ENCODE measurements at places on chromosomes 5 and 9. TPM values are rescaled to one million over a fixed set of nuclear protein-coding genes. Genes with fewer than 3 reads are reported as not detected.

DNA sequence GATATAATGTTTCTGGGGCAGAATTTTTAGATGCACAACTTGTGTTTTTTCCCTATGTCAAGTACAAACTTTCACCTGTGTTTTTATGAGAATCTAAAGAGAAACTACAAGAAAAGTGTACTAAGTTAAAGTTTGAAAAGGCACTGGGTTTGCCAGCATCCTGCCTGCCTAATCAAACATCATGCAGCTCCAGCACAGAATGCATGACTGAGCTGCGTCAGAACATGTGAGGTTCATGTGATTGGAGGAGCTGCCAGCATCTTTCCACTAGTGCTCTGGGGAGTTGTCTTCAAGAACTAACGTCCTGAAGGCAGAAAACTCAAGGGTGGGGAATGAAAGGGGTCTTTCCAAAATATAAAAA is 46.1 kb upstream of the RIC1 start:
- DNase-seq: peak; percentile 67
- H3K4me3 ChIP-seq: no peak overlapping the region
- peak overlapping the region; percentile 82 for H3K27ac ChIP-seq
- H3K4me1 ChIP-seq: peaks cover 50% of the 10 kb centered on the region

GRCh38 chr9:91898451-91899218 is 51.4 kb downstream of the ROR2 start:
- H3K4me1 ChIP-seq: no peaks in the 10 kb centered on the region
- no peak for DNase-seq
- peaks cover 12% of the 10 kb centered on the region for H3K27me3 ChIP-seq
- no peak overlapping the region for H3K27ac ChIP-seq

The ZNF474 gene
- total RNA-seq: not detected

GRCh38 chr9:5586391-5586802 is 42.5 kb upstream of the RIC1 start:
- DNase-seq: peak; percentile 20
- H3K36me3 ChIP-seq: no peaks in the 10 kb centered on the region
- H3K27ac ChIP-seq: peak overlapping the region; percentile 81
- H3K27me3 ChIP-seq: no peaks in the 10 kb centered on the region

DNA sequence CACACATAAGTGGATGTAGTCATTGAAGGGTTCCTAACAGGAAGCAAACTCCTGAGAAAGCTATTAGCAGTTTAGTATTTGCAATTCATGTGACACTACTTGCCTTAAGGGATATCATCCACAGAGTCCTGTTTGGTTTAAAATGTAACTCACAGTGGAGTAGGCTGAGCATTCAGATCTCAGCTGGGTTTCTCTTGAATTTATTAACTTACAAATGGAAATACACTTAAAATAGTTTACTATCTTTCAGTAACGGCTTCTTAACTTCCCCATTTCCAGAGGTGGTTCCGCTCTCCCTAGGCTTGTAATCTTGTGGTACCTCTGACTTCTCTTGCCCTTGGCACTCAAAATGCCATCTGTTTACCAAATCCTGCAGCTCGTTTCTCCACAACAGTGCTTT is 660.7 kb upstream of the ADAMTS16 start:
- DNase-seq: no peak
- H3K4me3 ChIP-seq: no peak overlapping the region
- no peaks in the 10 kb centered on the region for H3K4me1 ChIP-seq
- H3K27ac ChIP-seq: no peak overlapping the region

DNA sequence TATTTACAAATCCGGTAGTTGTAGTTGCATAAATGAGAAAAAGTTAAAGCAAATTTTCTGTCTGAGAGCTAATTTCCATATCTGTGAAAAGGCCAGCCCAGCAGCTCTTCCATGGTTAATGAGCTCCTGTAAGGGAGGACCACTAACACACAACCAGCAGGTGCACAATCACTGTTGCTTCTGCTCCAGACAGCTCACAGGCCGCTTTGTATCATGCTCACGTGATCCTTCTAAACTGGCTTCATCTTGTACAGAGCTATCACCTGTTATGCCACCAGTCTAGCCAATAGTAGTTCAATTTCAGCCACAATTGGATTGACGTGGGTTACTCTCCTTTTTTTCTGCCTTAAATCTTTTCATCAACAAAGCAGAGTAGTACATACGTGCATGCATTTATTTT is 38.3 kb upstream of the FBXL17 start:
- no peaks in the 10 kb centered on the region for H3K36me3 ChIP-seq
- H3K4me1 ChIP-seq: no peaks in the 10 kb centered on the region
- peaks cover 5% of the 10 kb centered on the region for H3K27me3 ChIP-seq
- H3K27ac ChIP-seq: no peak overlapping the region
- no peak overlapping the region for H3K4me3 ChIP-seq

The PCDHGB2 gene
- total RNA-seq: 0.14 TPM

- H3K4me1 ChIP-seq: peaks cover 80% of the 10 kb centered on the region
- no peak for DNase-seq
- peak overlapping the region; percentile 66 for H3K27ac ChIP-seq
Measured at GRCh38 chr5:39158127-39158593, 61.2 kb downstream of the FYB1 start.

The IFNA21 gene
- not detected for total RNA-seq

The ADRA1B gene
- total RNA-seq: not detected

The ZFP37 gene
- total RNA-seq: 1.3 TPM

The PLK2 gene
- 3.1 TPM for total RNA-seq

The IL3 gene
- total RNA-seq: 0.25 TPM

GRCh38 chr5:61089351-61089750 is 72.9 kb downstream of the SMIM15 start:
- no peak overlapping the region for H3K4me3 ChIP-seq
- H3K27me3 ChIP-seq: no peaks in the 10 kb centered on the region
- H3K36me3 ChIP-seq: peaks cover 23% of the 10 kb centered on the region
- DNase-seq: no peak
- H3K4me1 ChIP-seq: no peaks in the 10 kb centered on the region

GRCh38 chr9:30507166-30507565 is 1877.3 kb upstream of the ACO1 start:
- no peaks in the 10 kb centered on the region for H3K27me3 ChIP-seq
- DNase-seq: no peak
- H3K27ac ChIP-seq: no peak overlapping the region
- no peaks in the 10 kb centered on the region for H3K4me1 ChIP-seq

DNA sequence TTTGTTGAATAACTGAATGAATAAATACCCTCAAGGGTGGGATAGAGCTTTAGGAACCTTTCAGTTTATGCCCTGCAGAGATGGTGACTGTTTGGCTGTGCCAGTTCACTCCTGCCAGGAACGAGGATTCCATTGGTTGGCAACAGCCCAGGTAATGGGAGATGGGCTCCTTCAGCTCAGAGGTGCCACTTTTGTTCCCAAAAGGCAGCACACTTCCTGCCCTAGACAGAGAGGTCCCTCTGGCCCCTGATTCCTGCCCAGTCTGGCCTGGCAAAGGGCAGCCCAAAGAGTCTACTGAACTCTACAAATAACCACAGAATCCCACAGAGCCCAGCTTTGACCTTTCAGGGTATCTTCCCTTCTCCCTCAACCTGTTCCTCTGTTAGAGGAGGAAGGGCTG is 1.6 kb downstream of the C9orf152 start:
- no peaks in the 10 kb centered on the region for H3K36me3 ChIP-seq
- peaks cover 6% of the 10 kb centered on the region for H3K27me3 ChIP-seq
- no peak overlapping the region for H3K27ac ChIP-seq
- no peak overlapping the region for H3K4me3 ChIP-seq
- H3K4me1 ChIP-seq: no peaks in the 10 kb centered on the region

The TMEM171 gene
- total RNA-seq: not detected

- H3K4me1 ChIP-seq: peaks cover 9% of the 10 kb centered on the region
- H3K27me3 ChIP-seq: no peaks in the 10 kb centered on the region
- DNase-seq: no peak
- no peak overlapping the region for H3K27ac ChIP-seq
- H3K4me3 ChIP-seq: no peak overlapping the region
- H3K36me3 ChIP-seq: no peaks in the 10 kb centered on the region
Measured at GRCh38 chr9:696332-697323, 144.9 kb upstream of the DMRT1 start.

DNA sequence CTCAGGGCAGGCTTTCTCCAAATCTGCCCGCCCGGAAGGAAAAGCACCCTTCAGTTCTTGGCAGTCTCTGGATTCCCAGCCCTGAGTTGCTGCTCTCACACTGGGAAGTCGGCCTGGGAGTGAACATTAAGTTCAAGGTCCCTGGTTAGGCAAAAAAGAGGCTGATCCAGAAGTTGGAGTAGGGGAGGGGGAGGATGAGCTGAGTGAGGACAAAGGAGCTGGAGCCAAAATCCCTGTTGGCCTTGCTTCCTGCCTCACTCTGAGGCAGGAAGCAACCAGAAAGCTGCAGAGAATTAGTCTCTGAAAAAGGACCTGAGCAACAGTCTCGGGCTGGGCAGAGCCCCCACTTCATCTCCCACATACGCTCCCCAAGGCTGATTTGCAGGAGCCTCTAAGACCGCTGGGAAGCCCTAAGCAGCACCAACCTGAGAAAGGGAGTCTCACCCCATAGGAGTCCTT is 15.0 kb upstream of the RPS14 start:
- H3K36me3 ChIP-seq: no peaks in the 10 kb centered on the region
- peaks cover 11% of the 10 kb centered on the region for H3K4me1 ChIP-seq
- no peak overlapping the region for H3K4me3 ChIP-seq
- no peak for DNase-seq
- no peak overlapping the region for H3K27ac ChIP-seq
- H3K27me3 ChIP-seq: no peaks in the 10 kb centered on the region

DNA sequence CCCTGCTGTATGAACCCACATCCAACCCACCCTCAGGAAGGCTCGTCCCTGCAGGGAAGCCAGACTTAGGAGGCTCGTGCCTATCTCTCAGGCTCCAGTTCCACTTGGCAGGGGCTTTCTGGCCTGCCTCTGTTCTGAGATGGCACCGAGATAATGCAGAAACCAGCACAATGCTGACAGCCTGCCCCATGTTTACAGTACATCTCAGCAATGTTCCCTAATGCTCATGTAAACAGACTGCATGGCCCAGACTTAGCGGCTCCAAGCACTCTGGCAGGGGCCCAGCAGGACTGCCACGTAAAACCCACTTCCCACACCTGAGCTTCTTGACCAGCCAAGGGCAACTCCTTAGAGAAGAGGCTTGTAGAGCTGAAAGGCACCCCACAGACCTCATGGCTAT is 499.5 kb upstream of the BRINP1 start:
- no peaks in the 10 kb centered on the region for H3K4me1 ChIP-seq
- no peak overlapping the region for H3K4me3 ChIP-seq
- no peak for DNase-seq
- H3K36me3 ChIP-seq: no peaks in the 10 kb centered on the region
- H3K27ac ChIP-seq: no peak overlapping the region
- H3K27me3 ChIP-seq: peaks cover 3% of the 10 kb centered on the region

- H3K27ac ChIP-seq: peak overlapping the region; percentile 49
- H3K27me3 ChIP-seq: no peaks in the 10 kb centered on the region
- peak; percentile 71 for DNase-seq
- peaks cover 87% of the 10 kb centered on the region for H3K36me3 ChIP-seq
Measured at GRCh38 chr9:114339130-114339908, 9.7 kb downstream of the ORM2 start.

DNA sequence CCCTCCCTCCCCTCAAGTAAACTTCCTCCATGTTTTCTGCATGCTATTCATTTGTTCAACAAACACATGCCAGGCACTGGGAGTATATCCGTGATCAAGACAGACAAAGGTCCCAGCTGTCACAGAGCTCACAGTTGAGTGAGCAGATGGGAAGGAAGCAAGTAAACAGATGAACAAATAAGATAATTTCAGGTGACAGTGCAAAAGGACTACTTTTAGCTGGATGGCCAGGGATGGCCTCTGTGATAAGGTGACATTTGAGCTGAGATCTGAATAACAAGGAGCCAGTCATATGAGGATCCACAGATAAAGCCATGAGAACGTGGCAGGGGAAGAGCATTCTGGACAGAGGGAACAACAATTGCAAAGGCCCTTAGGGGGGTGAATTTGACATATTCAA is 121.7 kb upstream of the RAD23B start:
- H3K4me3 ChIP-seq: no peak overlapping the region
- H3K4me1 ChIP-seq: no peaks in the 10 kb centered on the region
- H3K27me3 ChIP-seq: peaks cover 13% of the 10 kb centered on the region
- DNase-seq: no peak

DNA sequence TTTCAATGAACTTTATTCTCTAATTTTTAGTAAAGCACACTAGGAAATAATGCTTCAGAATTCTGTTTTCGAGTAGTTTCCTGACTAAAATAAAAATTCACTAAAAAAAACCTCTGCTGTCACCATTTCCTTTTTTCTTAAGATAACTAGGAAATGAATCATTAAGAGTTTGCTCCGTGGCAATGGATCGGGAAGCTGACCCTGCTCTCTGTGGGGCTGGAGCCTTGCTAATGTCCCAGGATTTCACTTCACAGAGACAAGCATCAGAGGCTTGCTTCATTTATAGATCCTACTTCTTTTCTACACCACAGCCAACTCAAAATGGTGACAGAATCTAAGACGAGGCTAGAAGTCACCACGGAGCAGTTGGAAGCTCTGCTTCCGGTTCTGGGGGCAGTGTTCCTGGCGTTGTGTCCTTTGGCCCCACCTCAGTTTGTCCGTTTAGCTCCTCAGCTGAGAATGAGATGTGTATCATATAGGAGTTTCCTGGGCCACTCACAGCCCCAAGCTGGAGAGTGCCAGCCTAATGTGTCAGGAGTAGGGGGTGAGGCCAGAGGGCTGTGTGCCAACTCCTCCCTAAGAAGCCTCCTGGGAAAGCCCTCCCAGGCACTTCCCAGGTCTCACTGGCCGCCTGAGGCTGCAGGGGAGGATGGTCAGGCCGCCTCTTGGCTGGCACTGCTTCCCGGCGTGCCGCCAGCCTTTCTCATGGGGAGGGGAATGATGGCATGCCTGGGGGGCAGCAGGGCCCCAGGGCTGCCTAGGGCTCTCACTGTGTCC is 19.6 kb downstream of the TENT4A start:
- peaks cover 57% of the 10 kb centered on the region for H3K36me3 ChIP-seq
- H3K27ac ChIP-seq: peak overlapping the region; percentile 13
- no peaks in the 10 kb centered on the region for H3K27me3 ChIP-seq
- DNase-seq: no peak
- H3K4me3 ChIP-seq: no peak overlapping the region
- peaks cover 88% of the 10 kb centered on the region for H3K4me1 ChIP-seq

The GFI1B gene
- not detected for total RNA-seq

GRCh38 chr5:2205185-2205585 is 322.5 kb upstream of the IRX4 start:
- no peak for DNase-seq
- no peaks in the 10 kb centered on the region for H3K4me1 ChIP-seq
- no peak overlapping the region for H3K4me3 ChIP-seq
- H3K36me3 ChIP-seq: no peaks in the 10 kb centered on the region
- H3K27ac ChIP-seq: no peak overlapping the region

DNA sequence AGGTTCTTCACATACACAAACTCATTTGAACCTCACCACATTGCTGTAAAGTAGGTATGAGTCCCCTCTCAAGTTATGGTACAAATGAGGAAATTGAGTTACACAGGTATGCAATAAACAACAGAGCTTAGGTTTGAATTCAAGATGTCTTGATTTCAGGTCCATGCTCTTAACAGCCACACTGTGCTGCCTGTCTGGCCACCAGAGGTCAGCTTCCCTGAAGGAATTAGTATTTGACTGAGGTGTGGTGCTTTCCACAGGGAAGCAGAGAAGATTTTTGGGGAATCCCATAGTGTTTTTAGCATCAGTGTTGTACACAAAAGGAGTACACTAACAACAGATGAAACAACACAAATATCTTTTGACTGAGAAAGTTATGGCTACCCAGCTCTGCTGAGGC is 94.4 kb upstream of the ITGA1 start:
- peak; percentile 50 for DNase-seq
- H3K27ac ChIP-seq: no peak overlapping the region
- no peak overlapping the region for H3K4me3 ChIP-seq
- peaks cover 7% of the 10 kb centered on the region for H3K4me1 ChIP-seq
- no peaks in the 10 kb centered on the region for H3K27me3 ChIP-seq
- no peaks in the 10 kb centered on the region for H3K36me3 ChIP-seq

GRCh38 chr5:41048986-41049385 is 22.2 kb downstream of the MROH2B start:
- no peaks in the 10 kb centered on the region for H3K36me3 ChIP-seq
- no peak for DNase-seq
- peaks cover 1% of the 10 kb centered on the region for H3K27me3 ChIP-seq
- no peak overlapping the region for H3K4me3 ChIP-seq
- no peaks in the 10 kb centered on the region for H3K4me1 ChIP-seq
- H3K27ac ChIP-seq: no peak overlapping the region

Measured in activated CD8-positive, alpha-beta T cell treated with anti-CD3 and anti-CD28 coated beads for 36 hours (primary cell).